Smooth muscle cell of the pulmonary artery (primary cell): ENCODE measurements at places on chromosomes 13 and 19. TPM values are rescaled to one million over a fixed set of nuclear protein-coding genes. Genes with fewer than 3 reads are reported as not detected.

KLK14 gene
- total RNA-seq = not detected in 2 replicates

CLDND2 gene
- not detected in 2 replicates for total RNA-seq

CGB2 gene
- total RNA-seq = not detected in 2 replicates

ZNF615 gene
- total RNA-seq = 10.3 and 17.2 TPM in 2 replicates

OR7A5 gene
- not detected in 2 replicates for total RNA-seq

JAK3 gene
- total RNA-seq = 7.1 and 8.9 TPM in 2 replicates

CFD gene
- 1.1 and 9.3 TPM in 2 replicates for total RNA-seq

SLC6A16 gene
- 0.13 and 0.33 TPM in 2 replicates for total RNA-seq

DAND5 gene
- 0.07 and 0.13 TPM in 2 replicates for total RNA-seq

RPL18A gene
- 884 and 1,013 TPM in 2 replicates for total RNA-seq

NXNL1 gene
- not detected in 2 replicates for total RNA-seq

FFAR1 gene
- not detected in 2 replicates for total RNA-seq

KLF1 gene
- not detected in 2 replicates for total RNA-seq

ZNF813 gene
- total RNA-seq = 2.7 and 3.6 TPM in 2 replicates

ZNF468 gene
- 17.7 and 23.3 TPM in 2 replicates for total RNA-seq

LRFN3 gene
- total RNA-seq = 5.1 and 7.1 TPM in 2 replicates

UHRF1 gene
- total RNA-seq = 13.4 and 23.0 TPM in 2 replicates

CYP2A6 gene
- not detected in 2 replicates for total RNA-seq

EXOSC5 gene
- 10.1 and 14.4 TPM in 2 replicates for total RNA-seq

KLHL1 gene
- not detected in 2 replicates for total RNA-seq

HAUS5 gene
- total RNA-seq = 5.6 and 7.4 TPM in 2 replicates

PPP6R1 gene
- total RNA-seq = 45.7 and 65.7 TPM in 2 replicates

FOXO1 gene
- 3.8 and 5.5 TPM in 2 replicates for total RNA-seq

TTC9B gene
- total RNA-seq = not detected in 2 replicates

LGALS14 gene
- total RNA-seq = not detected in 2 replicates

PEG3 gene
- total RNA-seq = 3.5 and 4.6 TPM in 2 replicates

OR10H3 gene
- not detected in 2 replicates for total RNA-seq

ZNF98 gene
- total RNA-seq = not detected in 2 replicates

KIR3DL1 gene
- total RNA-seq = not detected in 2 replicates

GARIN5A gene
- 0.23 and 0.39 TPM in 2 replicates for total RNA-seq

HSD17B14 gene
- total RNA-seq = 2.2 and 2.8 TPM in 2 replicates

NFIC gene
- total RNA-seq = 91.9 and 101 TPM in 2 replicates

ZNF567 gene
- total RNA-seq = 3.6 and 4.4 TPM in 2 replicates

LRRC25 gene
- total RNA-seq = 0.07 TPM in 2 replicates

ZNF814 gene
- 6.6 and 8.0 TPM in 2 replicates for total RNA-seq

KCTD12 gene
- total RNA-seq = 46.5 and 47.1 TPM in 2 replicates

LYPD3 gene
- total RNA-seq = not detected in 2 replicates

KLF2 gene
- total RNA-seq = 5.1 and 11.7 TPM in 2 replicates

ZNF580 gene
- 7.1 and 8.8 TPM in 2 replicates for total RNA-seq

CGB1 gene
- total RNA-seq = not detected in 2 replicates

TEX26 gene
- not detected in 2 replicates for total RNA-seq

FSD1 gene
- total RNA-seq = 7.8 and 10.4 TPM in 2 replicates

F10 gene
- 11.8 and 25.5 TPM in 2 replicates for total RNA-seq

CD320 gene
- 34.2 and 51.4 TPM in 2 replicates for total RNA-seq

SIGLEC8 gene
- total RNA-seq = not detected in 2 replicates

RNF225 gene
- total RNA-seq = 0.13 TPM in 1 of 2 replicates, not detected in the other

CRX gene
- total RNA-seq = not detected in 2 replicates

LGALS7B gene
- not detected in 2 replicates for total RNA-seq

ZNF570 gene
- total RNA-seq = 9.3 and 9.8 TPM in 2 replicates

LAIR2 gene
- not detected in 2 replicates for total RNA-seq

OVOL3 gene
- total RNA-seq = not detected in 2 replicates

MAP3K10 gene
- total RNA-seq = 8.6 and 11.6 TPM in 2 replicates
